Right hindlimb (tissue), 1 donor: ENCODE measurements at places on chromosomes 6 and 20.
A peak's percentile ranks its signal among the peaks of the same experiment; 100 is the strongest.

DNA sequence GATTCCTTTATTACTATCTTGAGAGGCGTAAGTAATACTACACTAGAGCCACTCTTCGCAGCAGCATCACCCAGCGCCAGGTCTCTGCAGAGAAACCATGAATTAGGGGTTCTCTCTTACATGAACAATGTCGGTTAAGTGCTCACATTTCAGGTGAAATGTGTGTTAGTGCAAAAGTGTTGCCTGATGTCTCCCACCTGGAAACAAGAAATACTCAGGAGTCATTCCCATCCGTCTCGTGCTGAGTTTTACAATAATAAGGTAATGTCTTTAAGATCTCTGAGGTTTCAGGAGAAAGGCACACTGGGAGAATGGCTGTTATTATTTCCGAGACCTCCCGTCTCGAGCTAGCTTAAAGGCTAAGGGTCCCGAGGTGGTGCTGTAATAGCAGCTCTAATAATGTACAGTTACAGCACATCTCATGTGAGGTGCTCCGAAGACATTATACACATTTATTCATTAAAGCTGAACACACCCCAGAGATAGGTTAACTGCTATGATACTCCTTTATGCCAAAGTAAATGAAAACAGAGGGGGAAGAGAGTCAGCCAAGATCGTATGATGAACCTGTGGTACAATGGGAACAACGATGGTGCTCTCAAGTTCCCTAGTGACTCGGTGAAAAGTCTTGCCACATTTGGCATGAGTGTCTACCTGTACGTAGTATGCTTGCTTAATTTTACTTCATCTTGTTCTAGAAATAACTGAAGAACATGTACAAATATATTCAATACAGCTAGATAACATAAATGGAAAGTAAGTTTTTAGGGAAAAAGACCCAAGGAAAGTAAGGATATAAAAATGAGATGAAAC is 458.3 kb upstream of the CITED2 start:
- DNase-seq: no peak

- DNase-seq: no peak
Measured at GRCh38 chr6:113719064-113719463, 138.1 kb upstream of the MARCKS start.

GRCh38 chr6:119501798-119502483 is 152.4 kb upstream of the MAN1A1 start:
- DNase-seq: no peak

GRCh38 chr20:3712279-3712873 is at the start of gene SIGLEC1:
TSS of gene SIGLEC1 (minus strand) at chr20:3712600. CDS start at chr20:3707128, 5,472 bp downstream.
- no peak for DNase-seq

DNA sequence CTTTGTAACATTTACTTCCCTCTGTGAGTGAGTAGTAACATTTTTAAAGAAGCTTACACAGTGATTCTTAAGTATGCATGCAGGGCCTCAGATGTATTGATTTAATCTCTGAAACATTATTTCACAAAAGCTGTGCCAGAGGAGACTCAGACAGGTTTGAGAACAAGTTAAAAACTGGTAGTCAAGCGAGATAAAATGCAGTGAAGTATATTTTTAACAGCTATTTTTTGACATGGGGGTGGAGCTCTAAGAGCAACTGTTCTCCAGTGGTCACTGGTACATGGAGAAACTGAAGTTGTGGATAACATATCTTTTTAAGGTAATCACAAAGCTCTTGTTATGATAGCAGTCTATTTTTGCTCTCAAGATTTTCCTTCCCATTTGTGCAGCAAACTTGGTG is 20.4 kb downstream of the DSTN start:
- DNase-seq: no peak

GRCh38 chr6:37934276-37934675 is 114.7 kb downstream of the ZFAND3 start:
- no peak for DNase-seq

DNA sequence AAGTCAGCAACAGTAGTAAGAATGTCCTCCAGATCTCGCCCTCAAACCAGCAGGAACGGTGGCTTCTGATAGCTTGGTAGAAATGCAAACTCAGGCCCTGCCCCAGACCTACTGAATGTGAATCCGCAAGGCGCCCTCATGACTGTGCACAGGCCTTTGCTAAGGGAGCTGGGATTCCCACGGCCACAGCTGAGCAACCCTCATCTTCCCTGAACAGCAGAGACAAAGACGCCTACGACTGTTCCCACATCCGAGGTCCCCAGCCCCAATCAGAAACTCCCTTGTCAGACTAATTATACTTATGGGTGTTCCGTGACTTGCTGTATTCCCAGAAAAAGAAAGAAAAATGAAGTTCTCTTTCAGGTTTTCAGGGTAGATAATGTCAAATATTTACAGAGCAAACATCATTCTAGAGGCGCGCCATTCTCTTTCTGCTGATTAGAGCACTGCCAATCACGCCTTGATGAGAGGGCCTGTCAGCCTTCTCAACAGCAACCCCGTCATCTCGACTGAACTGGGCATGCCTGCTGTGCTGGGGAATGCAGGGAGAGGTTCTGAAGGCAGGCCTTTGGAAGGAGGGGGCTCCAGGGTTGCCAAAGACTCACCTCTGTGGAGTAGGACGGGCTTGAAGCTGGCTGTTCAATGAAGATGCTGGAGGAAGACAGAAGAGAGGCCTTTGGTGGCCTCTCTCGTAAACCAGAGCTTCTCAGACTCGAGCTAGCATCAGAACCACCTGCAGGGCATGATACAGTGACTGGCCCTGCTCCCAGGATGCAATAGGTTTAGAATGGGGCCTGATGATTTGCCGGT is 79.9 kb downstream of the ZNF217 start:
- DNase-seq: no peak

DNA sequence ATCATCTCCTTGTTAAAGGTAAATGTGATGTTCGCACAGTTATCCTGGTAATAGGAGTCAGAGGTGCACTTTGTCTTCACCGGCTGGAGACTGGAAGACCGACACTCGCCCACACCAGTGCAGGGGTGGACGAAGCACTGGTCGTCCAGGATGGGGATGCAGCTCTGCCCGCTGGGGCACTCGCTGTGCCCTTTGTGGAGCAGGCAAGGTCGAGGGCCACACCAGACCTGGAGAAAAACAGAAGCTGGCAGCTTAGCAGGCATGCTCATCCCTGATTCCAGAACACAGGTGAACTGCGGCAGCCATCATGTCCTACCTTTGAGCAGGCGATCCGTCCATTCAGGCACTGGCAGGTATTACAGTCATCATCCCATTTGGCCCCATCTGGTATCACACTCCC is 32.3 kb downstream of the JAG1 start:
- DNase-seq: no peak

- no peak for DNase-seq
Measured at GRCh38 chr20:9052136-9052535, 16.8 kb upstream of the PLCB4 start.

DNA sequence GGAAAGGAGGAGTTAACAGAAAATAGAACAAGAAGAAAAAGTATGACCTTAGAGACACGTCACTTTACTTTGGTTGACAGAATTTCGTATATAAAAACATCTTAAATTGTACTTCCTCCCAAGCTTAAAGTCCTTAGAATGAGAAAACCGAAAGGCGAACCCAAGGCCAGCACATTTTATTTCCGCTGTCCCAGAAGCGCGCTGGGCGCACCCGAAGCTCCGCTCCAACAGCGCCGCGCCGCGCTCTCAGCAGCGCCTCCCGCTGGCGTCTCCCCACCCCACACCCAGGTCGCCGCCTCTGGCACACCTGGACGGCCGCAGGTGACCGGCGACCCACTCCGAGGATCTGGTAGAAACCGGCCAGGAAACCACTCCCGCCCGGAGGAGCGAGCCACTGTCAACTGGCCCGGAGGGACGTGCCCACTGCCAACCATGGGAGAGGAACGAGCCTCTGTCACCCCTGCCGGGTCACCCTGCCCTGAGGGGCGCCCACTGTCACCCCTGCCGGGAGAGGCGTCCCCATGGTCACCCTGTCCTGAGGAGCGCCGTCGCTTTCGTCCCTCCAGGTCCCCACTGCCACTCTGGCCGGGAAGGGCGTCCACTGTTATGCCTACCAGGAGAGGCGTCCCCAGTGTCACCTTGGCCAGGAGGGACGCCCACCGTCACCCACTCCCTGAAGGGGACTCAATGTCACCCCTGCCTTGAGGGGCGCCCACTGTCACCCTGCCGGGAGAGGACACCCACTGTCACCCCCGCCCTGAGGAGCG is 824 bp downstream of the MPC1 start:
- peak; percentile 60 for DNase-seq
